Stimulated activated CD8-positive, alpha-beta memory T cell treated with anti-CD3 and anti-CD28 coated beads, Interleukin-15, amount 100 ng/mL, for 1 hour (primary cell): ENCODE measurements at places on chromosomes 11 and 22.

DNA sequence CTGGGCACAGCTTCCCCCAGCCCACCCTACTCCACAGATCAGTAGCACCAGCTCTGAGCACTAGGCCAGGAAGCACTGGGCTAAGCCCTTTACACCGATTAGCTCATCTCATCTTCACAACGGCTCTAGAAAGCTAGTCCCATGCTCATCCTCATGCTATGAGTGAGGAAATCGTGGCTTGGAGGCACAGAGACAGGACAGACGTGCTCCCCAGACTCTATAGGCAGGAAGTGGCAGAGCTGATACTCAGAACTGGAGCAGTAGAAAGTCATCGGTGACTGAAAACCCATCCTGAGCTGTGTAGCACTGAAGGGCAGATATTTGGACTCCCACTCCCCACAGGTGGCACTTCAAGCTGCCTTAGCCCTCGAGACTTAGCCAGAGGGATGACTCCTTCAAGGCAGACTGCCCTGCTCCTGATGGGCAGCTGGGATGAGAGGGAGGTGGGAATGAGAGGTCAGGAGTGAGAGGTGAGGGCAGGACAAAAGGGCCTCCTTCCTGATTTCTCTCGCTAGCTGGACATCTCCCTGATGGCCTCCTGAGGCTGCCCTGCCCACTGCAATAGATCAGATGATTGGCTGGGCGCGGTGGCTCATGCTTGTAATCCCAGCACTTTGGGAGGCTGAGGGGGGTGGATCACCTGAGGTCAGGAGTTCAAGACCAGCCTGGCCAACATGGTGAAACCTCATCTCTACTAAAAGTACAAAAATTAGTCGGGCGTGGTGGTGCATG, 9.7 kb downstream of the CD5 start:
- DNase-seq: no peak

DNA sequence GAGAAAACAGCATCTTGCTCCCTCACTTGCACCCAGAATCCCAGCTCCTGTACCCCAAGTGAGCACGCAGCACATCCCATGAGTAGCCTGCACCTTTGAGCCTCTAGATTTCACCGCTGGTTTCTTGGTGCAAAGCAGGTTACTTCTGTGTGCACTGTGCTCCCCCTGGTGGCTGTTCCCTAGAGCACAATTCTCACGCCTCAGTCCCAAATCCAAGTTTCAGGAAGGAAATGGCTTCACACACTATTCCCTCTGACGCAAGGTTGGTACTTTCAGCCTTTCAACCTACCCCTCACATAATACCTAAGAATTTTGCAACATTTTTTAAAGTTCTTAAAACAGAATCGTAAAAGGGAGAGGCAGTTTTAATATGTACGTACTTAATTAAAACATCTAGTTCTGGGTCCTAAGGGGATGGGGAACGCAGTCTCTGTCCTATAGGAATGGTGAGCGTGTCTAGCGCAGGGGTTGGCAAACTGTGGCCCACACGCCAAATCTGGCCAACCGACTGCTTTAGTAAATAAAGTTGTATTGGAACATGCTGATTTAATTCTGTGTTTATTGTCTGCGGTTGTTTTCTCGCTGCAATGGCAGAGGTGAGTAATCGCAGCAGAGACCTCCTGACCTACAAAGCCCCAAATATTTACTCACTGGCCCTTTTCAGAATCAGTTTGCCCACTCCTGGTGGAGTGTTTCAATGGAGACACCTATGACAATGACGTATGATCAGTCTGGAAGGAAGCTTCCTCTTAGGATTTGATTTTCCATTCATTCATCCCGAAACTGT, 27.5 kb downstream of the DHCR7 start:
- DNase-seq: no peak

DNA sequence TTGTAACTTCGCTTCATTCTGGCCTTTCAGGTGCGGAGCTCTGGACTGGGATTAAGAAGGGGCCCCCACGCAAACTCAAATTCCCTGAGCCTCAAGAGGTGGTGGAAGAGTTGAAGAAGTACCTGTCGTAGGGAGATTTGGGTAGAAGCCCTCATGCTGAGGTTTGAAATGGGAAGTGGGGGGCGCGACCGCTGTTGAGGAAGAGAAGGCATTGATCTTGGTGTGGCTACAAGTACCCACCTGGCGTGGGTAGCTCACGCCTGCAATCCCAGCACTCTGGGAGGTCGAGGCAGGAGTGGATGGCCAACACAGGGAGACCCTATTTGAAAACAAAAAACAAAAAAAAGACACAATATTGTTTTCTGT, 779 bp downstream of the SELENOH start:
- DNase-seq: no peak

GRCh38 chr11:124897674-124898262, at the start of gene ROBO4:
Gene ROBO4 (minus strand): TSS chr11:124897865. CDS start chr11:124897795, 70 bp downstream.
- no peak for DNase-seq

DNA sequence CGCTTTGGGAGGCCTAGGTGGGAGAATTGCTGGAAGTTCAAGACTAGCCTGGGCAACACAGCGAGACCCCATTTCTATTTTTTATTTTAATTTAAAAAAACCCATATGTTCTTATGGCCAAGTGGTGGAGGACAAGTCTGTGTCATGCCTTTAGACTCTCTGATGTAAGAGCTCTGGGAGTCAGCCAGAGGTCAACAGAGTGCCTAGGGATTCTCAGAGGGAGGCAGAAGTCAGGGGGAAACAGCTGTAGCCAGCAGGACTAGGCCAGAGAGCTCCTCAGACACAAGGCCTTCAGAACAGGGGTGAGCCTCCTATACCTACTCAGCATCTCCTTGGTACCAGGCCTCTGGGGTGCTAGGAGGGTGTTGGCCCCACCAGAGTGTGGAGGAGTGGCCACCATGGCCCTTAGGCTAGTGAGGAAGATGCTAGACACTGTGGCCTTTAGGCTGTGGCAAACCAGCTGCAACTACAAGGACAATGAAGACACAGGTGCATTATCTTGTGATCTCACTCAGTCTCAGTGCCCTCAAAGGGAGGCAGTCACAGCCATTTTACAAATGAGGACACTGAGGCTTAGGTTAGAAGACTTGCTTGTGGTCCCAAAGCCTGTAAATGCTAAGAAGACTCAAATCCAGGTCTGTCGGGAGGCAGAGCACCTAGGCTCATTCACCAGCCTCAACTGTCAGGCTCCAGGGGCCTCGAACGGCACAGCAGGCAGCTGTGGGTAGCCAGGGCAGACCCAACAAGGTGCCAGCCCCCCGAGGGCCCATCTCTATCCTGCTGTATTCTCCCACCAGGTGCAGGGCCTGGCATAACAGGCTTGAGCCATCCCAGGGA, 5.0 kb downstream of the ZP1 start:
- DNase-seq: no peak

GRCh38 chr11:94131718-94132115, 3.1 kb downstream of the PANX1 start:
- no peak for DNase-seq

DNA sequence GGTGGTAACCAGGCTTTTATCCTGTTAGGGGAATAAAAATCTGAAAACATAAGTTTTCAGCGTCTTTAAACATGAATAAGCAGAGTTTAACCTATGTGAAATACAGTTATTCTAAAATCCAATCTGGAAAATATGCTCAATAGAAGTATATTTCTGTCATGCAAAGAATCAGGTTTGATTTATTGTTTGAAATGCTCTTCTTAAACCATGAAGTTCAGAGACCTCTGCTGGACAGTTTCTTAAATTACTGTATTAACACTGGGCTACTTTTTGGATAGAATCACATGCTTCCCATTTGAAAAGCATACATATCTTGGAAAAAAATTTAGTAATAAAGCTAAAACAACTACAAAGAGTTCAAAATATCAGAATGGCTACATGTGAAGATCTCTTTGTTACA, 25.4 kb downstream of the APIP start:
- no peak for DNase-seq

DNA sequence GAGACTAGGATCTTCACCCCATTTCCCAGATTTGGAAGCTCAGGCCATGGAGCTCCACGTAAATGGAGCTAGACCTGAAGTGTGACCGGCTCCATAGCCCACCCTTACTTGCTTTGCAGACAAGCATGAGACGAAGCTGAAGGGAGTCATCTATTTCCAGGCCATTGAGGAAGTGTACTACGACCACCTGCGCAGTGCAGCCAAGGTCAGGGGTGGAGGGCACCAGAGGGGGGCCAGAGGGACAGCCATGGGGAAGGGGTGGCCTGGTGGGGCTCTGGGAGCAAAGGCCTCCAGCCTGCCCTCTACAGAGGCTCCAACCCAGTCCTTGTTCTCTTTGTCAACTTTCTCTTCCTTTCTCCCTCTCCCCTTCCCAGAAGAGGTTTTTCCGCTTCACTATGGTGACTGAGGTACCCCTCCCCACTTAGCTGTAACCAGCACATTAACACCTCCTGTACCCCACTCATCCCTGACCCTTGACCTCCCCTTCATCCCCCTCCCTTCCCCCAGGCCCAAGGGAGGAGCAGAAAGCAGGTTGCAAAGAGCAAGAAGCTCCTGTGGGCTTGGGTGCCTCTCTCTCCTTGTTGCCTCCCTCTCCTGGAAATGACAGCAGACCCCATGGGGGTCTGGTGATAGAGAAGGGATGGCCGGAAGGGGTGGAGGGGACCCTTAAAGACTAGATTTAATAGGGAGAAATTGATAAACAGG, 23.8 kb downstream of the TREH start:
- no peak for DNase-seq

DNA sequence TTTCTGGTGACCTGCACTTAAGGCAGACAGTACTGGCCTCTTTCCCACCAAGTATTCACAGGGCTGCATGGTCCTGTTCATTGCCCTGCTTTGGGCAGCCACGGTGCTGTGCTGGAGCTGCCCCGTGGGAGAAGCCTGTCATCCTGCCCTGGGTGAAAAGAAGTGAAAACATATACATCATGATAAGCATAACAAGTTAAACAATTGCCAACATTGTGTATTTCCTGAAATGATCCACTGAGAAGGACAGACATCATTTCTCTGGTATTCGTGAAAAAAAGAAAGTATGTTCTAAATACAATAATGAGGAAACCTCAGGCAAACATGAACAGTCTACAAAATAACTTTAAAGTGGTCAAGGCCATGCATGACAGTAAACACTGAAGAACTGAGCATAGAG, 393.1 kb downstream of the TMEM135 start:
- DNase-seq: no peak

DNA sequence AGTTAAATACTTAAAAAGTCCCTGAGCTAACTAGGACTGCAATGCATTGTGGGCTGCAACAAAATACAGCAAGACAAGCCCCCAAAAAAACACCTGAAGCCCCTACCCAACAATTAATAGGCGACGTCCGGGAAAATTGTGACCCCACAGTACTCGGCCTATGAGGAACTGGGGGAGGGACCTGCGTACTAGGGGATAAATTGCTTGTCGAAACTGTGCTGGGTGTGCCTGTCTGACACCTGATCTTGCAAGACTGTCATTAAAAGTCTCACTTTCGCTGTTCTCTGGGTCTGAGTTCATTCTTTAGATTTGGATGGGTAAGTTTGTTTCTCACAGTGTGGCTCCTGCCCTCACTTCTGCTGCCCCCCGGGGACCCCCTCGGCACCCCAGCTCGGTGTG, 15.2 kb downstream of the TANGO2 start:
- DNase-seq: no peak

DNA sequence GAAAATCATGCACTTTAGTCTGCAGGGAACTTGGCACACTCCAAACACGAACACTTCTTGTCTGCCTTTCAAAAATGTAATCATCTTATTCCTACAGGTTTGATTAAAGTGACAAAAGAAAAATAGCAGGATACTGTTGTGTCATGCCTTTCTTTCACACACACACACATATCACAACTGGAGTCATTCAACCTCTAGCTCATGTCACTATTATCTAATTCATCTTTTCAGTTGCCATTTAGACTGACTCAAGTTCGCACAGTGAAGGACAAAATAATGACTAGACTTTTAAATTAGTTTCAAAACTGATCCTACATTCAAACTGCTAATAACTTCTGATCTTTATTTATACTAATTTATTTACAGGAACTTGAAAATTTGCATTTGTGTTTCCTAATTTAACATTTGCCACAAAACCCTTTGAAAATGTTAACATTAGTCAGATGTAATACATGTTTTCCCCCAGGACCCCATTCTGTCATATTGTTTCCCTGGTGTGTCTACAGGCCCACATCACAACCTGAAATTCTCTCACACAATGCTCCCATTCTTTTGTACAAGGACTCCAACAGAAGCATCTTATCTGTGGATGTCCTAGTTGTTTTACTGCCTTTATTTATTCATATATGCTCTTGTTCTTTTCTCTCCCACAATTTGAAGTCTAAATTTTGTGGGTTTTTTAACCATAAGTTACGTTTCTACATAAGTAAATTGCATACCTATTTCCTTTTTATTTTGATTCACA, 171.1 kb downstream of the GRIA4 start:
- DNase-seq: no peak

DNA sequence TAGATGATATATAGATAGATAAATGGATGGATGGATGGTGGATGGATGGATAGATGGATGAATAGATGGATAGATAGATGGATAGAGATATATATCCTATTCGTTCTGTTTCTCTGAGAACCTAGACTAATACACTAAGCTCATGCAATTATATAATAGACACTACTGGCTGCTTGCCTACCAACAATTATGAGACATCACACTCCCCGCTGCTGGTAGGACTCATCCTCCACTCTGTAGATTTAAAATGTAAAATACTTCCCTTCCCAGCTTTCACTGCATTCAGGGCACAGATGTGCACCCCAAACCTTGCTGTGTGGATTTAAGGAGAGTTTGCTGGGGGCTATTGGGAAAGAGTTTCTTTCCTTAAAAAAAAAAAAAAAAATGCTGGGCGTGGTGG, 28.3 kb upstream of the RCN1 start:
- no peak for DNase-seq

GRCh38 chr11:19344661-19345518, 104.1 kb upstream of the E2F8 start:
- no peak for DNase-seq

DNA sequence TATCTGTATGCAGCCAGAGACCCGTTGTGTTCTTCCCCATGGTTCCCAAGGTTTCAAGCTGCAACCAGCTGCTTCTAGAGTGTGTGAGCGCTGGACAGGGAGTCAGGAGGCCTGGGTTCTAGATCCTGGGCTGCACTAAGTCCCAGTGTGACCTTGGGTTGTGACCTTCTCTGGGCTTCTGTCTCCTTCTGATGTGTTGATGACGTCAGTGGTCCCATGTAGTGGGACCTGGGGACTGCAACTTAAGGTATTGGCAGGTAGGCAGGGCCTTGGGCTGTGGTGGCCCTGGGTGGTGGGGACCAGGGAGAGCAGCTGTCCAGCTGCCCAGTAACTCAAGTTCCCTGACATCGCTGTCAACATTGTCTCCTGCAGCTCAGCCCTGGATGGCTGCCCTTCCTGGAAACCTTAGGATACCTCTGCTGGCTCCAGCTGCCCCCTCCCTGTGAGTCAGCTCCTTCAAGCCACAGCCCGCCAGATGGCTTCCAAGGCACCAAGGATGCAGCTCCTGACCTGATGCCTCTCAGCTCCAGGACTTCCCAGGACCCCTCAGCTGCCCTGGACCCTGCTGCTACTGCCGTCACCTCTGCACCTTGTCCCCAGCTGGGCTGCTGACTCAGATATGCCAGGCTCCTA, 1.3 kb upstream of the PVALB start:
- DNase-seq: no peak

- no peak for DNase-seq
These were observed 20.8 kb downstream of the RELT start for GRCh38 chr11:73396985-73397384.

- DNase-seq: no peak
These were observed 132.7 kb downstream of the CASP12 start for GRCh38 chr11:104765401-104766095.

GRCh38 chr11:125261588-125261987, 97.0 kb downstream of the PKNOX2 start:
- no peak for DNase-seq

GRCh38 chr11:67492801-67493547, 10.1 kb downstream of the AIP start:
- DNase-seq: no peak
